ENCODE measurements at places on chromosomes 1 and 21.

- no peak for DNase-seq
These were observed 187.7 kb upstream of the LMO4 start for GRCh38 chr1:87140831-87141540.

DNA sequence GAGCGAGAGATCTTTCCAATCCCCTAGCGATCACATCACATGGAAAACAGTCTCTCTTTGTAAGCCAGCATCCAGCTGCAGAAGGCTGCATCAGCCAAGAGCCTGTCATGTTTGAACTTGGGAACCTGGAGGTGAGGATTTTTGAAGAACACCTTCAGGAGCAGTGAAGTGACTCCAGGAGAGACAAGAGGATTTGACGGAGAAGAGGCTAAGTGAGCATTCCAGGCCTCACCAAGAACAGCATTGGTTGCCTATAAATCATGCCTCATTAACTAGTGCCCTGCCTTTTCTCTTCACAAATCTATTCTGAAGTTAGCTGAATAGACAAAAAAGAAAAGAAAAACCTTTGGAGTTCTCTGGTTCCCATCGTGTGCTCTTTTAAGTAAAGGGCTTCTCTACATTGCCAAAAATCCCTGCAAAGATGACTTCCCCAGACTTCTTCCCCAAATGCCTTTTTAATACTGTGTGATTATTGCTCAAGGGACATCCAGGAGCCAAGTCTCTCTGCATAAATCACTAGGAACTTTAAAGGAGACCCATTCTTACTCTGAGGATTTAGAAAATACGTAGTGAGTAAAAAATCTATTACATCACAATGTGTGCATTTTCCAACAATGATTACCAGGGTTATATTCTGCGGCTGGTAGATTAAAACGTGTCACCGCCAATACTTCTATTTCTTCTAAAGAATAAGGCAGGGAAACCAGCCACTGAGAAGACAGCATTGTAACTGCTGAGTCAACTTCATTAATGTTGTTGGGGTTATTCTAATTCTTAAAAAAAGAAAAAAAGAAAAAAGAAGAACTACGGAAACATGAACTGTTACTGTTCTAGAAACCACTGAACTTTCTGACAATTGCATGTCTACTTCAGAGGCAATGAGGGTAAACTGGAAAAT, 95.2 kb downstream of the KIF14 start:
- DNase-seq = no peak

GRCh38 chr21:29708401-29708800, 231.4 kb downstream of the GRIK1 start:
- DNase-seq = no peak

GRCh38 chr1:23644555-23644866, 47.1 kb upstream of the RPL11 start:
- DNase-seq = no peak

DNA sequence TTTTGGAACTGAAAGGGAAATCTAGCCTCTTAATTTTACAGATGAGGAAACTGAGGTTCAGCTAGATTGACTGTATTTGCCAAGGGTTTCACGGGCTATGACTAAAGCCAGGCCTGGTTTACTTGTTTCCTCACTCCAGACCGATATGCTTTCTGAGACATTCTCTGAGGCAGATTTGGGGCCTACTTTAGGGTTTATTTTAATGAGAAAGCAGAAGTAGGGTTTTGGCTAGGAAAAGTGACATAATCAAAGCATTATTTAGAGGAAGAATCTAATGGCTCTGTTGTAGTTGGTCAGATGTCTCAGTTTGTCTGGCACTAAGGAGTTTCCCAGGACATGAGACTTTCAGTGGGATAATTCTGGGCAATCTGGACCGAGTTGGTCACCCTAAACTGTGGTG, 1.5 kb upstream of the RPTN start:
- no peak for DNase-seq

DNA sequence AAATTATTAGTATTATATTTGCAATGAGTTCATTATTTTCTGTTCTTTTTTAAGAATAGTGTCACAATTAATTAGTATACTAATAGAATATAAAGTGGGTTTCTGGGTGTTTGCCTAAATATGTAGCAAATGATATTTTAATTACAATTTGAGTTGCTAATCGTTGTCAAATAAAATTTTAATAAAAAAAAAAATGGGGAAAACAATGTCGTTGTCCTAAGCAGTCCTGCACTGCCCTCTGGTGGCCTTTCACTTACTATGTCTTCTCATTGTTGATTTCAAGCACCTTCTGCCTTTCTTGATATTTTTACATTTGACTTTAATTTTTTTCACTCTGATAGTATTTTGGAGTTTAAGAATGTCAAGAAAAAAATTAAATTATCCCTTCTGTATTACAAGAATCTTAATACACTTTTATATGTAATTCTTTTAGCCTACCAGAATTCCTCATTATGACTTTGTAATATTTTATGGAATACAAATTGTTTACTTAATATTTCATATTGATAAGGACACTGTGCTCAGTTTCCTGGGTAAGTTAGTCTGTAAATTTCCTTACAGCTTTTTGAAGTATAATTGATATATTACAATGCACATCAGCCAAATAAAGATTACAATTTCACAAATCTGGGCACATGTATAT, 104.5 kb upstream of the FMN2 start:
- no peak for DNase-seq

- DNase-seq = no peak
These were observed 221.5 kb downstream of the GRIK1 start for GRCh38 chr21:29718081-29718815.

- DNase-seq = no peak
These were observed 218.7 kb upstream of the VAMP3 start for GRCh38 chr1:7552402-7552801.

GRCh38 chr21:18006691-18007090, 187.5 kb upstream of the C21orf91 start:
- no peak for DNase-seq

- DNase-seq = no peak
These were observed 48.9 kb downstream of the AGPAT3 start for GRCh38 chr21:43913928-43914327.

DNA sequence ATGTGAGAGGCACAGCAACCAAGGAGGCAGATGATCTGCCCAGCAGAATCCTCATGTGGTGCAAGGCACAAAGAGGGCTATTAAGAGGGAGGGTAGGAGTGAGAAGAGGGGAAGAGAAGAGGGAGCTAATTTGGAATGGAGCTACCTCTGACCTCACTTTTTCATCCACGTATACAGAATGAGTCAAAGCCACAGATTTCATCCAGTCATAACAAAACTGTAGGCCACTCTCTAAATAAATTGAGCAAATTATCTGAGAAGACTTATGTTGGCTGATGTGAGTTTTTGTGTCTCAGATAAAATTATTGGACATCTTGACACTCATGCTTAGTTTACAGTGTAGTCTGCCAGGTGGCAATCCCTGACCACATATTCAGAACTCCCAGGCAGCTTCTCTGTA, 325.6 kb downstream of the TTLL7 start:
- no peak for DNase-seq

GRCh38 chr1:3652548-3653285, 401 bp downstream of the TP73 start:
- DNase-seq = no peak

GRCh38 chr1:22273686-22274681, 131.1 kb upstream of the WNT4 start:
- no peak for DNase-seq

GRCh38 chr1:241715956-241716355, 63.9 kb downstream of the WDR64 start:
- no peak for DNase-seq

GRCh38 chr1:218717575-218717974, 372.4 kb downstream of the TGFB2 start:
- no peak for DNase-seq

GRCh38 chr1:43937179-43937865, 3.7 kb downstream of the ARTN start:
- DNase-seq = no peak

- DNase-seq = no peak
These were observed 57.3 kb upstream of the CCDC190 start for GRCh38 chr1:162918151-162918754.

DNA sequence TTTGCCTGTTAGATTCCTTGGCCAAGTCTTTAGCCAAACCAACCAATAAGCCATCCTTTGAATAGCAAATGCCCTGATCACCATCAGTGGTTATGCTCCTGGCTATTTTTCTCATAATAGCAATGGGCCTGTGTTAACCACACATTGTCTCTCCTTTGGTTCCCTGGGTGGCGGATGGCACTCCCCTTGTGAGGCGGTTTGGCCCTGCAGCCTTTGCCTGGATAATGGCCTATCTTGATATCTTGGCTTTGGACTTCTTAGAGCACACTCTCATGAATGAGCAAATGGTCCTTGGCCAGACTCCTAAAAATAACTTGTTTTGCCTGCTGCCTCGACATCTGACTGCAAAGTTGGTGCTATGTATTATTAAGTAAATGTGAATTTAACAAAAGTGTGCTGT, 22.4 kb upstream of the ZBTB18 start:
- no peak for DNase-seq

DNA sequence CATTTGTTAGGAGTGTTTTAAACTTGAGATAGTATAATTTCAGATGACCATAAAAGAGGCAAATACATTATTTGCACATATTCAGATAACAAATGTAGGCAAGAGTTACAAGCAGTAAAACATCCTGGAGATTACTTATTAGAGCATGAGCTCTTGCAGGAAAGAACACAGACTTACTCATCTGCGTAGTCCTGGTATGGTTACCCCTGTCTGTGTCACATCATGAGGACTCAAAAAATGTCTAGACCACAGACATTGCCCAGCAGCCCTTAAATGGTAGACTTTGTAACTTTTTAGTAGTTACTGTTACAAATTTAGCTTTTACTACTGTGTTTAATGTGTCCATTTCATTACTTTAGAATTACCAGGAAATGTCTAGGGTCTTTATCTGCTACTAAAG, 12.8 kb downstream of the CACHD1 start:
- no peak for DNase-seq

DNA sequence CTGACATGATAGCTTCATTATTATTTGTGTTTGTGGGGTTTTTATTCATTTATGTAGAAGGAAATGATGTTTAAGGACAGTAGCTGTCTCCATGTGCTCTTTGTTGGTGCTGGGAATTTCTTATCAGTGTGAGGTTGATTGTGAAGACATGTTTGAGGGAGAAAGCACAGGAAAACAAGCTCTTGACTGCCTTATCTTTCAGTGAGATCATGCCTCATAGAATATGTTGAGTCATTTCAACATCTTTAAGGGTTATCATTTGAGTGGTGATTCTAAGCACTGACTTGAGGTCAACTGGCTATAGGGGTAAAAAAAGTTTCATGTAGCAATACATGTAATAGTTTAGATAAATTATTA, 405.1 kb upstream of the ADAMTS5 start:
- no peak for DNase-seq

GRCh38 chr1:220880726-220881506, 1.7 kb downstream of the HLX start:
- DNase-seq = no peak

- no peak for DNase-seq
These were observed 4.2 kb upstream of the ABCB10 start for GRCh38 chr1:229562686-229563085.

DNA sequence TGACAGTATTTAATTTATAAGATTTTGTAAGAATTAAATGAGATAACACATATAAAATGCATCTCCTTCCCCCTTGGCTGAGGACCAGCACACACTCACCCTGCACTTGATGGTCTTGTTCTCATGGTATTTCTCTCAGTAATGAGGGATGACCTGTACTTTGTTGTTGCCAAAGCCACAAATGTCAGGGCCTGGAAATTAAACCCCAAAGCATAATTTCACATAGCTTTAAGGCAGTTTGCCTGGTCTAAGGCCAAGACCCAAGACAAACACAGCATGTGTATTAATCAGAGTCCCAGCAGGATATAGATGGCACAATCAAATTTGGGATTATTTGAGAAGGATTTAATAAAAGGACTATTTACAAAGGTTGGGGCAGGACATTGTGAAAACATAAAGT, 48.6 kb upstream of the EPS15 start:
- DNase-seq = no peak

GRCh38 chr1:174584071-174584470, 136.3 kb downstream of the GPR52 start:
- no peak for DNase-seq

DNA sequence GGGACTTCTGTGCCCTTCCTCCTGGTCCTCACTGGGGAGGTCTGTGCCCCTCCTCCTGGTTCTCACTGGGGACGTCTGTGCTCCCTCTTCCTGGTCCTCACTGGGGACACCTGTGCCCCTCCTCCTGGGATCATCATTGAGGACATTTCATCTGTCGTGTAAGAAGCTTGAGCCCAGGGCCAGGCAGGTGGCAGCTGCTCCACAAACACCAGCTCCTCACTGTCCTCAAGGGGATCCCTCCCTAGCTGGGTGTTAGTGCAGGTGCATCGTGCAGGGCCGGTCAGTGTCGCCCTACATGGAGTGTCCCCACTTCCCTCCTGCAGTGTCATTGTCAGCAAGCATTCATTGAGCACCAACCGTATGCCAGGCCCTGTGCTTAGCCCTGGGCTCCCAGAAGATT, 312.7 kb downstream of the PTPRU start:
- DNase-seq = no peak

- DNase-seq = no peak
These were observed 344.6 kb downstream of the RYR2 start for GRCh38 chr1:237386362-237387143.

GRCh38 chr1:82848043-82848442, 1047.3 kb downstream of the ADGRL2 start:
- no peak for DNase-seq

GRCh38 chr1:228452194-228453021, 34.8 kb upstream of the RNF187 start:
- no peak for DNase-seq

- no peak for DNase-seq
These were observed 1160.8 kb upstream of the B3GALT2 start for GRCh38 chr1:194347200-194347599.

DNA sequence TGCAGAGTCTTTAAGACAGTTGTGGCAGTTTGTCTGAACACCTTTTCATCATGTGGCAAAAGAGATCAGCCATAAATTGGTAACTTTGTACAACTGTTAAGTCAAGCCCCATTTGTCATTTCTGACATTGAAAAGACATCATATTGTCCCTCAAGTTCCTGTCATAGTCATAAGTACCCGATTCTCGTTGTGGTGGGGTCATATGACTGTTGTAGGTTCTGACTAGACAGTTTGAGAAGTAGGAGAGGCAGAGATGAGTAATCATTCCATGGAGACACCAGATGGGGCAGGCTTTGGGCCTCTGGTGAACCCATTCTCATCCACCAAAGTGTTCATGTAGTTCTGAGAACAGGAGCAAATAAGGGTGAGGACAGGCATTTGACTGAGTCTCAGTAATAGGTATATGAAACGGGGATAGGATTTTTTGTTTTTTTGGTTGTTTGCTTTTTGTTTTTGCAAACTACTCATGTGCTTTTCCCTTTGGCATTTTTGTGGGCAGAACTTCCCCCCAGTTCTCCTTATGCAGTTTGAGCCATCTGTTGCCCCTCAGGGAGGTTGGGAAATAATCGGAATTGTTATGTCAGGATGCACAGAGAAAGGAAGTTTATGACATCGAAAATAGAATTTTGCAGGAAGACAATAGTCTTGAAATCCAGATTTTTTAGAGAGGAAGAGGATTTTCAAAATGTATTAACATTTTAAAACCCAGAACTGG, 86.9 kb upstream of the KCNE2 start:
- no peak for DNase-seq

GRCh38 chr1:53539711-53540603, 80.8 kb downstream of the DMRTB1 start:
- DNase-seq = no peak

GRCh38 chr1:6625584-6626149, 999 bp downstream of the THAP3 start:
- no peak for DNase-seq

All from activated T-cell treated with anti-CD3 and anti-CD28 coated beads for 48 hours (primary cell).